ENCODE measurements at places on chromosomes 13 and 19.

GRCh38 chr13:75145927-75146326 lies 336.0 kb downstream of the TBC1D4 start:
- DNase-seq, result no peak

GRCh38 chr13:23902975-23903905 lies 5.9 kb upstream of the C1QTNF9B start:
- no peak for DNase-seq

DNA sequence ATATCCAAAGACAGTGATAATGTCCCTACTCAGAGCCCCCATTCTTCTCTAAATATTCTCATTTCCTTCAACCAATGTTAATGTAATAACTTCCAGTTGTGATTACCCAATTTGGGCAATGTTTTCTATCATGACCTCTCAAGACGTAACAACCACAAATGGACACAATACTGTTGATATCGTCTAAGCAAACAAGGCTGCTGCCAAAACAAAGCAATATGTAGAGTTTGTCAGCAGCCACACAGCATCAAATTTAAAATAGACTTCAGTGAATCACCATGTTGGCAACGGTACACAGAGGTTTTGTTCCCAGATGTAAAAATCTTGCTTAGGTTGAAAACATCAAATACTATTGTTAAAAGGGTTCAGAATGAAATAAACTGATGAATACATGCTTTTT lies 205.1 kb downstream of the DACH1 start:
- DNase-seq, result no peak

DNA sequence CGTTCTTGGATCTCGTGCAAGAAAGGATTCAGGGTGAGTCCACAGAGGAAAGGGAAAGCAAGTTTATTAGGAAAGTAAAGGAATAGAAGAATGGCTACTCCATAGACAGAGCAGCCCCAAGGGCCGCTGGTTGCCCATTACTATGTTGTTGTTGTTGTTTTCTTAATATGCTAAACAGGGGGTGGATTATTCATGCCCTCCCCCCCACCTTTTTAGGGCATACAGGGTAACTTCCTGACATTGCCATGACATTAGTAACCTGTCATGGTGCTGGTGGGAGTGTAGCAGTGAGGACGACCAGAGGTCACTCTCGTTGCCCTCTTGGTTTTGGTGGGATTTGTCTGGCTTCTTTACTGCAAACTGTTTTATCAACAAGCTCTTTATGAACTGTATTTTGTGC lies 29.1 kb upstream of the PCDH9 start:
- DNase-seq, result no peak

DNA sequence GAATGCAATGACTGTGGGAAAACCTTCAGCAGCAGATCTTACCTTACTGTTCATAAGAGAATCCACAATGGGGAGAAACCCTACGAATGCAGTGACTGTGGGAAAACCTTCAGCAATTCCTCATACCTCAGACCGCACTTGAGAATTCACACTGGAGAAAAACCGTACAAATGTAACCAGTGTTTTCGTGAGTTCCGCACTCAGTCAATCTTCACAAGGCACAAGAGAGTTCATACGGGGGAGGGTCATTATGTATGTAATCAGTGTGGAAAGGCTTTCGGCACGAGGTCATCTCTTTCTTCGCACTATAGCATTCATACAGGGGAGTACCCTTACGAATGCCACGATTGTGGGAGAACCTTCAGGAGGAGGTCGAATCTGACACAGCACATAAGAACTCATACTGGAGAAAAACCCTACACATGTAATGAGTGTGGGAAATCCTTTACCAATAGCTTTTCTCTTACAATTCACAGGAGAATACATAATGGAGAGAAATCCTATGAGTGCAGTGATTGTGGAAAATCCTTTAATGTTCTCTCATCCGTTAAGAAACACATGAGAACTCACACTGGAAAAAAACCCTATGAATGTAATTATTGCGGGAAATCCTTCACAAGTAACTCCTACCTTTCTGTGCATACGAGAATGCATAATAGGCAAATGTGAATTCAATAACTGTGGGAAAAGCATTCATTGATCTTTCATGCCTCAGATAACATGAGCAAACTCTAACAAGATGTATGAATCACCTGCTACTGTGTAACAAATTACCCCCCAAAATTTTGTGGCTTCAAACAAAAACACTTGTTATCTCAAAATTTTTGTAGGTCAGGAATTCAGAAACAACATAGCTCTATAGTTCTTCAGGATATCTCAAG lies 13.8 kb downstream of the ZNF557 start:
- DNase-seq, result peak; percentile 19

DNA sequence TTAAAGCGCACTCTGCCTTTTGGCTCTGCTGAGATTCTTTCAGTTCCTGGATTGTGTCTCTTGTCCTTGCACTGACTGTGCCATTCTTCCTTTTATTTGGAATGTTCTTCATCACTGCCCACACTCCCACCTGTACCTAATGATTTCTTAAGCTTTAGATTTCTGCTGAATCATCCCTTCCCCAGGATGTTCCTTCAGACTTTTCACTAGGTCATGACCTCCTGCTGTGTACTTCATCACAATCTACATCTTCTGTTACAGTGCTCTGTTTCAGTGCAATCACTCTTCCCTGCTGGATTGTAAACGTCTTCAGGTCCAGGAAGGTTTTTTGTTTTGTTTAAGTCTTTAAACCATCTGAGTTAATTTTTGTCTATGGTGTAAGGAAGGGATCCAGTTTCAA lies 281.0 kb downstream of the ATP8A2 start:
- DNase-seq, result no peak

GRCh38 chr19:29785955-29786589 lies 25.7 kb upstream of the CCNE1 start:
- DNase-seq, result peak; percentile 53

DNA sequence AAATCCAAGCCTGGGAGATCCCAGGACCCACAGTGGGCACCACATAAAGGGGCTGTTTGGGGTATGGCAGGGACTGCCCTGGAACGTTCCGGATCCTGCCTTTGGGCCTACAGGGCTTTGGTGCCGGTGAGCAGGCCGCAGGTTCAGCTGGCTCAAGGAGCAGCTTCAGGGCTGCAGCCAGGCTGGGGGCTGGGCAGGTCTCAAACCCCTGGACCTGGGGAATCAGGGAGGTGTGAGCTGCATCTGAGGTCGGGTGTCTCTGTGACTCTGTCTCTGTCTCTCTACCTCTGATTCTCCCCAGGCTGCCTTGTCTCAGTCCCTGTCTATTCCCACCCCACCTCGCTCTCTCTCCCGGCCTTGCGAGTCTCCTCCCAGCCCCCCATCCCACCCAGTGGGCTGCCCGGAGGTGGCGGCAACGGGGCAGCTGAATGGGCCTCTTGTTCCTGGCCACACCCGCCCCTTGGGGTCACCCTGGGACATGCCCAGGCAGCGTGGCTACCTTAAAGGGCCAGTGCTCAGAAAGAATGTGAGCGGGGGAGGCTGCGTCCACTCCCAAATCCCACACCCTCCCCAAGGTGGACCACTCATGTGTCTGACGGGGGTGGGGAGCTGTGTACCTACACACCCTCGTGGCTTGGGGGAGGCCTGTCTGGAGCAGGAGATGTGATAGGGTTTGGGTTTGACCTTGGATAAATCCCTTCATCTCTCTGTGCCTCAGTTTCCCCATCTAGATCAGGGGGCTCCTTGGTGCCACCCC lies 31.1 kb downstream of the NFIC start:
- no peak for DNase-seq

DNA sequence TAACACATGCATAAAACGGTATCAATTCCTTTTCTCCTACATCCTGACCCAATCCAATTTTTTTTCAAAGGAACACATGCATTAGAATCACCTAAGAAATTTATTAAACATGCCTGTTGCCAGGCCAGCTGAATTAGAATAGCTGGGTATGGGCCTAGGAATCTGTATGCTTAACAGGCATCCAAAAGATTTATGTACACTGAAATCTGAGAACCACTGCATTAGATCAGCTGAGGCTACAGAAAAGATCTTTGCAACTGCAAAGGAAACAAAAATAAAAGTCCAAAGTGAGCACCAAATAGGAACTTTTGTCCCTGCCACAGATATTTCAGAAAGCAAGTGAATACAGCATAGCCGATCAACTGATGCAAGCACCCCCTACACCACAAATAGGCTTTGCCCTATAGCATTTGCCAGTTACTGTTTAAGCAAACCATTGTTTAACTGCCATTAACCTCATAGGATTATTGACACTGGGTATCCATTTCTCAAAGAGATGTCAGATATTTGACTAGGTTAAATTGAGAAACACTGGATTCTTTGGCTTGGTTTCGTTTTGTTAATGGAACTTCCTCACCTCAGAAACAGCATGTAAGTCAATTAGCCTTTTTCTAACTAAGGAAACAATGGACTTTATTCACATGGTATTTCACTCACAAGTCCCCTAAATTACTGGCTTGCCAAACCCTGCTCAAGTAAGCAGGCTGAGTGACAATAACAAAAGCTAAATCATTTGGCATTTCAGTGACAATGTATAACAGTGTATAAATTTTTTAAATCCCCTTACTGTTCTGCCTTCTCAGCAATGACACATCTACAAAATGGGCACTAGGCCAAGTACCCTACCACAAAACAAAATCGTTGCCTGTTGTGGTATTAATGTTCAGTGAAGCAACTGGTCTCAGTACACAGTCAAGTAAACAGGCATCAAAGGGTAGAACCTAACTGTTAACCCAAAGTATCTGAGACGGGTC lies 67.8 kb downstream of the SUCLA2 start:
- no peak for DNase-seq

GRCh38 chr13:44583137-44583536 lies 7.0 kb upstream of the TSC22D1 start:
- DNase-seq, result no peak

GRCh38 chr19:7900401-7900870 lies 3.2 kb upstream of the MAP2K7 start:
- no peak for DNase-seq

- no peak for DNase-seq
Observed at GRCh38 chr19:34355201-34355600, 9.8 kb upstream of the GPI start.

- DNase-seq, result no peak
Observed at GRCh38 chr13:40026174-40026585, 370.7 kb downstream of the COG6 start.

- DNase-seq, result no peak
Observed at GRCh38 chr13:48573213-48574007, 40.5 kb upstream of the RCBTB2 start.

GRCh38 chr13:22592515-22592914 lies 588.3 kb upstream of the SGCG start:
- no peak for DNase-seq

DNA sequence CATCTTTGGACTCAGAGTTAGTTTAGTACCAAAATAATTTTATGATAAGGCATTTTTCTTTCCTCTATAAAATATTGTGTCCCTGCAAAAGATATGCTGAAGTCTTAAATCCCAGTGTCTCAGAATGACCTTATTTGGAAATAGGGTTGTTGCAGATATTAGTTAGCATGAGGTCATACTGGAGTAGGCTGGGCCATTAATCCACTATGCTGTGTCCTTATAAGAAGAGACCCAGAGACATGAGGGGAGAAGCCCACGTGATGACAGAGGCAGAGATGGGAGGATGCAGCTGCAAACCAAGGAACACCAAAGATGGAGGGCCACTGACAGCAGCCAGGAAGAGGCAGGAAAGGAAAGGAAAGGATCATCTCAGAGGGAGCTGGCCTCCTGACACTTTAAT lies 6.4 kb downstream of the POGLUT2 start:
- no peak for DNase-seq

DNA sequence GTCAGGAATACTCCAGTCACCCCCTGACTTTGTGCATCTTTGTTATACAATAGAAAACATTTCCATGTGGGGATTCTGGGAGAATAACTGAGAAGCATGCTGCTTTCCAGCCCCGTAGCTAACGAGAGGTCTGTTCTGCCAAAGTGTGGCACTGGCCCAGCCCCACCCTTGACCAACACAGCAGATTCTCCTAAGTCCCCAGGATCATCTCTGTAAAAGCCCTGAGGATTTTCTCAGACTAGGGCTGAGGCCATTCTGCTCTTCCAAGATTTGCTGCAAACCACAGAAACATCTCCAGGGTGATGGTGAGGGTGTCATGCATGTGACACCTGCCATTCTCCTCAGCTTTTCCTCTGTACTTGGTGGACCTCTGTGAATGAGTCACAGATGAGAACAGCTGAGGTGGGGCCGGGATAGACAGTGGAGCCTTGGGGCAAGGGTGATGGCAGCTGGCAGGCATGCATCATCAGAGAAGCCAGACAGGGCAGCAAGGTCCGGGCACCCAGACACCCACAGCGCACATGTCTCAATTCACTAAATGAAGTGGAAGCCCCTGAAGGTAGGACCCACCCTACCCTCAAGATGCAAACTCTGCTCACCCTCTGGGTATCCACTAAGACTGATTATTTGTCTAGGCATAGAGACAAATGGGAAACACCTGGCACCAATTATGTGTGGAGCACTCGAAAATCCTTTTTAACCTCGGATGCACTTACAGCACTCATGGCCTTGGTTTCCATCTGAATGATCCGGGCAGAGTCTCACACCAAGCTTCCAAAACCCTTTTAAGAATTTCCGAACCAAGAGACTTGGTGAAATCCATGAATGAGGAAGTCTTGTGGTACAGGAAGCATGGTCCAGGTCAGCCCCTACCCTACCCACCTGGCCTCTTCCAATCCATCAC lies 20.1 kb upstream of the DOCK9 start:
- no peak for DNase-seq

DNA sequence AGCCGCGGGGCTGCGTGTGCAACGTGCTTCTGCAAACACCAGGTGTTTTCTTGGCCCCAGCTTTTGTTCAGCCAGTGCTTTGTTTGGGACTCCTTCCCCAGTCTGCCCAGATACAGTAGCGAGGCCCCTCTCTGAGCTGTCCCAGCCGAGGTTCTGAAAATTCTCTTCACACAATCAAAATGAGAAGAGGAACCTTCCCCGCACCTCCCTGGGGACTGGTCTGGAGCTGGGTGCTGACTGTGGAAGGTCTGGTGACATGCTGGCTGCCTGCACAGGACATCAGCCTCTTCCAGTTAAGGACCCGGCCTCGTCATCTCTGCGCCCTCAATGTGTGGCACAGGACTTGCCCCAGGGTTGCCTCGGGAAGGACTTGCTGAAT lies 4.2 kb downstream of the ATP4A start:
- no peak for DNase-seq

GRCh38 chr13:45162821-45163220 lies 38.0 kb downstream of the KCTD4 start:
- DNase-seq, result no peak

- no peak for DNase-seq
Observed at GRCh38 chr13:50037788-50038187, 22.5 kb downstream of the KCNRG start.

DNA sequence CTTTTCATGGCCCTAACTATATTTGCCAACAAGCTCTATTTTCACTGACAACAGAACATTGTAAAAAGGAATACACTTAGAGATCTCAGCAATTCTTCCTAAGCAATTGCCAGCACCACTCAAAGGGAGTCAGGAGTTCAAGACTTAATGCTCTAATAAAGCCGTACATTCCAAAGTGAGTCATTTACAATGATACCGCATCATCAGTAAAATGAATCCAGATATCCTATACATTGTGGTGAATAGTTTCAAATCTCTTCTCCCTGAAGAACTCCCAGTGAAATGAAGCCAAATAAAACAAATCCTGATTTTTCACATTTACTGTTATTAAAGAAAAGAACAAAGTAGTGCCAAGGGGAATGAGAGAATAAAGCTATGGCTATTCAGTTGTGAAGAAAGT lies 2898.7 kb upstream of the PCDH20 start:
- DNase-seq, result no peak
